ENCODE measurements at places on chromosomes 4 and X.

- DNase-seq = no peak
These were observed 432.4 kb upstream of the RASGEF1B start for GRCh38 chr4:81904121-81904520.

- no peak for DNase-seq
These were observed 8.1 kb downstream of the SLC34A2 start for GRCh38 chr4:25663781-25664180.

- no peak for DNase-seq
These were observed 28.1 kb upstream of the SPON2 start for GRCh38 chr4:1200425-1201035.

DNA sequence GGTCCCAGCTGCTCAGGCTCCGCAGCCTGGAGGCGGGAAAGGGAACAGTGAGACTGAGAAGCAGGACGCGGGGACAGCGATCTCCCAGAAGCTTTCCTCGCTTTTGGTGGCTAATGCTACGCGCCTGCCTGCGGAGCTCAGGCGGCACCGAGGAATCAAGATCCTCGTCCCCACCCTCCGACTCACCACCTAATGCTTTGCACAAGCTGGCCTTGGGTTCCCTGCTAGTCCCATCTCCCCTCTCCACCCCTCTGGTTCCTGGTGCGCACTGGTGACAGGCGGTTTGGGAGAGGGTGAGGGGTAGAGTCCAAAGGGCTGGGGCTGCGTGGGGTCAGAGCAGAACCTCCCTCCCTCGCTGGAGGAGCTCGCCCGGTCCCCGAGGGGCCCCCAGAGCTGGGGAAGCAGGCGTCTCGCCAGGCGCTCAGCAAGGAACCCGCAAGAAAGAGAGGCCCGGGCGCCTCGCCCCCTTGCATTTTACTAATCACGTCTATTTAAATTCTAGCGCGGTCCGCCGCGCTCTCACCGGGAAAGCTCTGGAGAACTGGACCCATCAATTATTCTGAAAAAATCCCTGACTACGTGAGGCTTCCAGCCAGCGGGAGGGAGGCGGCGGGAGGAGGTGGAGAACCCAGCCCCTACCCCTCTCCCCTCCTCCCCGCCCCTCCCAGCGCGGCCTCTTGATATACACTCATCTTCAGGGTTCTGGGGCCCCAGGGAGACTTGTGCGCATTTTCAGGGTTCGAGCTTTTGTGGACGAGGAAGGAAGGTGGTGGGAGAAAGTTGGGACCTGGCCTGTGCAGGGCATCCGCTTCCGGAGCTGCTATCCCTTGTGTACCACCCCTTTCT is 9.1 kb downstream of the POU4F2 start:
- no peak for DNase-seq

DNA sequence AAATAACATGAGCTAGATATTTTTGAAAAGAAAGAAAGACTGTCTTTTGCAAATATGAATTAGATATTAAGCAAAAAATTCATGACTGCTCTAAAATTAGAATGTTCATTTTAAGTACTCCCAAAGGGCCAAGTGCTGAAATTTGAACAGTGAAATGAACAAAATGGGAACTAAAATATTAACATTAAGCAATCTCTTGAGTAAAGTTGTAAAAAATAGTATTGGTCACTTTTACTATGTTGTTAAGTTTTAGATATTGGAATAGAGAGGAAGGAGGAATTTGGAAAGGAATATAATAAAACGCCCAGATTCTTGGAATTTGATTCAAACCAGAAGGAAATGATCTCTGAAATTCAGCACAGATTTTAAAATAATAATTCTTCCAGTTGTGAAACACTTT is 125.9 kb upstream of the ANK2 start:
- no peak for DNase-seq

DNA sequence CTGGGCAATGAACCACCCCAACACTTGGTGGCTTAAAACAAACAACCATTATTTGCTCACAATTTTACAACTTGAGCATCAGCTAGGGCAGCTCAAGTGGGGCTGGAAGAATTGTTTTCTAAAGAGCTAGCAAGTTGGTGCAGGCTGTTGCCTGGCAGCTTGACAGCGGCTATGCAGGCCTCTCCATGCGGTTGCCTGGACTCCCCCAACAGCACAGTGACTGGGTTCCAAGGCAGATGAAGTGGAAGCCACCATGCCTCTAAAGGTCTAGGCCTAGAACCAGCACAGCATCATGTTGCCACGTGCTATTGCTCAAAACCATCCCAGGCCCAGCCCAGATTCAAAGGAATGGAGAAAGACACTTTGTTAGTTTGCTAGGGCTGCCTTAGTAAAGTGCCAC is 114.8 kb downstream of the BCOR start:
- DNase-seq = no peak

- DNase-seq = no peak
These were observed 237.8 kb upstream of the ADGRL3 start for GRCh38 chr4:60962286-60962685.

- DNase-seq = no peak
These were observed 66.6 kb downstream of the EDNRA start for GRCh38 chr4:147547314-147548056.

- DNase-seq = no peak
These were observed 457 bp upstream of the RAB9A start for GRCh38 chrX:13688384-13688957.

- DNase-seq = no peak
These were observed 78.6 kb upstream of the RAI2 start for GRCh38 chrX:17939724-17940123.

- DNase-seq = no peak
These were observed 98.8 kb downstream of the ADRA2C start for GRCh38 chr4:3864742-3865721.

- DNase-seq = no peak
These were observed 136.6 kb upstream of the HHIP start for GRCh38 chr4:144509088-144510015.

DNA sequence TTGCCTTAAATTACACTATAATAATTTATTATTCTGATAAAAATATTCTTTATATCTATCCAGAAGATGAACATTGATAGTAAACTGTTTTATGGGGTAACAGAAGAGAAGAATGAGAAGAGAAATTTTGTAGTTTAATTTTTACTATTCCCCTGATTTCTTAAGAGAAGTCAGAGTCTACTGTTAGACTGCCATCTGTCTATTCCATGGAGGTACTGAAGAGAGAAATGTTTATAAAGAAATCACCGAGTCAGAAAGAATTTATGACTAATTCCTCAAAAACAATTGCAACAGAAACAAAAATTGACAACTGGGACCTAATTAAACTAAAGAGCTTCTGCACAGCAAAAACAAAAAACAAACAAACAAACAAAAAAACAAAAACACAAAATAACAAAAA is 149.9 kb downstream of the FGF16 start:
- no peak for DNase-seq

GRCh38 chrX:150363561-150364346 is 637 bp downstream of the MAMLD1 start:
- DNase-seq = no peak

DNA sequence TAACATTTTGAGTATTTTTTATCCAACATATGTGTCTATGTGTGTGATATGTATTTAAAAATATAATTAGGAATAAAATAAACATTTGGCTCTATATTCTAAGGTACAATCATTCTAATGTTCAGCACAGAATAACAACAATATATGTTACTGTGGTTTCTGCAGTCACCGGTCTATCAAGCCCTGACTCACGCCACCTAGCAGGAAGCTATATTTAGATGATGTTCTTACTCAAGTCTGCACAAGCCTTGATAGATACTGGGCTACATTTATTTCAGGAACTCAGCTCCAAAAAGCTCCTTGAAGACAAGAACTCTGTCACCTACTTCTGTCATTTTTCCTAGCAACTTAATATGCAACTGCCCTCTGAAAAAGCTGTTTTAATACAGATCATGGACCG is 152.0 kb upstream of the FTHL17 start:
- DNase-seq = no peak

- DNase-seq = no peak
These were observed 97.9 kb downstream of the NR3C2 start for GRCh38 chr4:148344352-148344751.

DNA sequence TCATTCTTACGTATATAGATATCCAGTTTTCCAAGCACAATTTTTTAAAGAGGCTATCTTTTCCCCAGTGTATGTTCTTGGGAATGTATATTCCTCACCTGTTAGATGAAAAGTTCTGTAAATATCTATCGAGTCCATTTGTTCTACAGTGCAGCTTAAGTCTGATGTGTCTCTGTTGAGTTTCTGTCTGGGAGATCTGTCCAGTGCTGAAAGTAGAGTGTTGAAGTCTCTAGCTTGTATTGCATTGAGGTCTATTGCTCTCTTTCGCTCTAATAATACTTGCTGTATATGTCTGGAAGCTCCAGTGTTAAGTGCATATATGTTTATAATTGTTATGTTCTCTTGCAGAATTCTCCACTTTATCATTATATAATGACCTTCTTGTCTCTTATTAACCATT is 373.1 kb downstream of the PPARGC1A start:
- no peak for DNase-seq

- DNase-seq = no peak
These were observed 20.5 kb upstream of the CYBB start for GRCh38 chrX:37759351-37759750.

DNA sequence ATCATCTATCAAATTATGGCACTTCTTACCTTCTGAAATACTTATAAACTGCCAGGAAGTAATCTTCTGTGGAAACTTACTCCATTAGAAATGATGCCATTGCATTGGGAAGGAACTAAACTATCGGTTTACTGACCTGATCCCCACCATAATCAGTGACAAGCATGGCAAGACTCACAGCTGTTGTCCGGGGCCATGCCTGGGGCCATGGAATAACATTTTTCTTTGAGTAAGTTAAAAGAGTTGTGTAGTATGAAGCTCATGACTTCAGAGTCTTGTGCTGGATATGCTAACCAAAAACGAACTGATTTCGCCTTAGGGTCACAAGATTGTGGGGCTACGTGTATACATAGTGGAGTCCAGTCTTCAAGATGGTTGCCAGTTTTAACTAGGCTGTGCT is 15.4 kb downstream of the MTHFD2L start:
- DNase-seq = no peak

- no peak for DNase-seq
These were observed 59.1 kb downstream of the SMIM20 start for GRCh38 chr4:25972984-25973745.

Measured in thoracic aorta (tissue), 2 donors.